H9 (cell line): ENCODE measurements at places on chromosomes 6 and 20. TPM values are rescaled to one million over a fixed set of nuclear protein-coding genes. Genes with fewer than 3 reads are reported as not detected.

The SAPCD1 gene
- total RNA-seq: 3.2 and 4.3 TPM in 2 replicates

The NRN1 gene
- not detected in 2 replicates for total RNA-seq

The PLCB1 gene
- 11.1 and 11.5 TPM in 2 replicates for total RNA-seq

The TMEM244 gene
- total RNA-seq: not detected in 2 replicates

The PAX1 gene
- total RNA-seq: not detected in 2 replicates

- peaks cover 4% of the 10 kb centered on the region; the same call in 2 of the 3 replicates for H3K36me3 ChIP-seq
- peak; percentile 58 for DNase-seq
- H3K27me3 ChIP-seq: no peaks in the 10 kb centered on the region
Measured at GRCh38 chr20:31719644-31720485, 2.8 kb downstream of the BCL2L1 start.

GRCh38 chr6:144104488-144104887, 9.1 kb upstream of the SF3B5 start:
- no peaks in the 10 kb centered on the region for H3K36me3 ChIP-seq
- H3K4me3 ChIP-seq: no peak overlapping the region
- H3K4me1 ChIP-seq: no peaks in the 10 kb centered on the region
- no peak for DNase-seq
- H3K27me3 ChIP-seq: no peaks in the 10 kb centered on the region

GRCh38 chr6:43870660-43871061, 100.7 kb downstream of the VEGFA start:
- no peak overlapping the region for H3K27ac ChIP-seq
- H3K27me3 ChIP-seq: no peaks in the 10 kb centered on the region
- no peaks in the 10 kb centered on the region; the same call in 1 of the 2 replicates for H3K4me1 ChIP-seq
- H3K36me3 ChIP-seq: no peaks in the 10 kb centered on the region

DNA sequence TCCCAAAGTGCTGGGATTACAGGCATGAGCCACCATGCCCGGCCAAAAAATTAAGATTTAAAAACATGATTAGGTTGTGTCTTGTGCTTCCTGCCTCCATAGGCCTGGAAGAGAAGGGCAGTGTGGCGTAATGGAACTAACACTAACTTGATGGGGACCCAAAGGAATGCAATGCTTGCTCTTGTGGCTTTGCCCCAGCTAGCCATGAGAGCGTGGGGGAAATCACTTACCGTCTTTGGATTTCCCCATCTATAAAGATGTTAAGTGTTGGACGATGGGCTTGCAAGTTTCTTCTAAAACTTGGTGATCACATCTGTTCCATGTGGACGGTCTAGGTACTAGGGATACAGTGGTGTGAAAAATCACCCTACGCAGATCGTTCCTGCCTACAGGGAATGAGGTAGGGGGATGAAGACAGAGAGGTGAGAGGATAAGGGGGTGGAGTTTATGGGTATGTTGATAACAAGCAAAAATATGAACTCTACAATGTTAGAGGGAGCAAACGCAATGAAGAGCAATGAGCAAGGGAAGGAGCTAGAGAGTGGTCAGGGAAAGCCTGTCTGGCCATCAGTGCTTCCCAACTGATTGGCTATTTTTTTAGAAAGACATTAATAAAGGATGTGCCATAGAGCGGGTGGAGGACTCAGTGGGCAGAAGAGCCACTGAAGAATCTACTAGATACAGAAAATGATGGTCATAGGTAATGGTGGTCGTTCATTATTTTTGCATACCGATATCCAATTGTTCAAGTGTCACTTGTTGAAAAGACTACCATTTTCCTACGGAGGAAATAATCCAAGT, 165.2 kb downstream of the BCAS1 start:
- H3K4me1 ChIP-seq: peaks cover 5% of the 10 kb centered on the region; the same call in 1 of the 2 replicates
- DNase-seq: no peak
- no peak overlapping the region for H3K4me3 ChIP-seq
- no peaks in the 10 kb centered on the region; the same call in 1 of the 2 replicates for H3K36me3 ChIP-seq
- H3K27me3 ChIP-seq: no peaks in the 10 kb centered on the region
- H3K27ac ChIP-seq: no peak overlapping the region

GRCh38 chr20:42972591-42972990, 217.1 kb downstream of the PTPRT start:
- DNase-seq: no peak
- no peak overlapping the region for H3K27ac ChIP-seq
- H3K36me3 ChIP-seq: no peaks in the 10 kb centered on the region
- H3K4me1 ChIP-seq: no peaks in the 10 kb centered on the region

DNA sequence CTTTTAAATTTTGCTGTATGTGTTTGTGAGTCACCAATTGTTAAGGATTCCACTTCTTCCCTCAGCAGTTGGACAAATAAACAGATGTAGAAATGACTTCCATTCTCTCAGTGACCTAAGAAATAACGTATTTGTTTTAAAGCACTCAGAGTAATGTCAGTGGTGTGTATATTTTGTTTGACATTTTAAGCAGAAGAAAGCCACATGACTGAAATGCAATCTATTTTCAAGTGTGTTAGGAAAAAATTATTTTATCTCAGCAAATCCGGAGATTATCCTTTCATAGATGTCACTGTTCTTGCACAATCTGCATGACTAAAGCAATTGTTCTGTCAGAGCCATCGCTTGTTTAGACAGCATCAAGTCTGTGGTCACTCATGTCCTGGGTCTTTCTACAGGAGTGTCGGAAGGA, 77.1 kb downstream of the JAG1 start:
- H3K36me3 ChIP-seq: peaks cover 1% of the 10 kb centered on the region; the same call in 2 of the 3 replicates
- H3K27me3 ChIP-seq: no peaks in the 10 kb centered on the region
- H3K4me1 ChIP-seq: no peaks in the 10 kb centered on the region
- H3K27ac ChIP-seq: no peak overlapping the region
- DNase-seq: no peak
